Posterior cingulate gyrus (tissue), 11 donors: ENCODE measurements at places on chromosomes 16 and 17.

GRCh38 chr17:59825533-59826322 lies 67.0 kb downstream of the TUBD1 start:
- no peak for DNase-seq

DNA sequence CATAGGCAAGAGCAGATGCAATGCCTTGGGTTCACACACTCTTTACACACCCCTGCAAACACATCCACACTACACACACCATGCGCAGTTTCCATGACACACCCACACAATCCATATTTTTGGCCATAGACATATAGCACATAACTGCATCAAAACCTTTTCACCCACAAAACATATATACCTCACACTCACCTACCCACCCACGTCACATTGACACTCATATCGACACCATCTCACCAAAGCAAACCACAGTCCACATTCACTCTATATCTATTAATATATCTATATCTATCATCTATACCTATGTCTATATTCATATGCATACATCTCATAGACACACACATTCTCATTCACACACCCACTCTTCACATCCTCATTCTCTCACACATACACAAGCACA lies 246.9 kb downstream of the SHISA9 start:
- no peak for DNase-seq

DNA sequence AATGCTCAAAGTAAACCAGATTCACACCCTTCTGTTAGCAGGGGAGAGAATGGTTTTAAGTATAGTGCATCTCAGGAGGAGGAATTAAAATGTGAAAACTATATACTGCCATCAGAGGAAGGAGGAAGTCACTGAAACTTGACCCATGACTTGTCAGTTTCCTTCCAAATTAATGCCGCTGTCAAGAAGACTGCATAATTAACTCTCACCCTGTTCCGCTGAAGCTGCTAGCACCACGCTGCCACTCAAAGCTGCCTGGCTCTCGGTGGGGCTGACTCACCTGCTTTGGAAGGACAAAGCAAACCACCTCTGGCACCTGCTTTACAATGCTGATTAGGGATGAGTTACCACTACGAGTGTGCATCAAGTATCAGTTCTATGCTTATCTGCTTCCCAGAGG lies 37.8 kb upstream of the ULK2 start:
- DNase-seq, result no peak

- peak; percentile 77 for DNase-seq
These were observed 23.4 kb upstream of the SREBF1 start for GRCh38 chr17:17859909-17860765.

GRCh38 chr17:82333279-82334171 lies at the start of gene SECTM1:
Gene SECTM1, minus strand, starts transcription at chr17:82333766. Its CDS starts 6,526 bp downstream, at chr17:82327240.
- no peak for DNase-seq

GRCh38 chr16:69328854-69329316 lies 1.5 kb downstream of the PDF start:
- no peak for DNase-seq

GRCh38 chr16:77993111-77993985 lies 29.0 kb upstream of the CLEC3A start:
- no peak for DNase-seq

DNA sequence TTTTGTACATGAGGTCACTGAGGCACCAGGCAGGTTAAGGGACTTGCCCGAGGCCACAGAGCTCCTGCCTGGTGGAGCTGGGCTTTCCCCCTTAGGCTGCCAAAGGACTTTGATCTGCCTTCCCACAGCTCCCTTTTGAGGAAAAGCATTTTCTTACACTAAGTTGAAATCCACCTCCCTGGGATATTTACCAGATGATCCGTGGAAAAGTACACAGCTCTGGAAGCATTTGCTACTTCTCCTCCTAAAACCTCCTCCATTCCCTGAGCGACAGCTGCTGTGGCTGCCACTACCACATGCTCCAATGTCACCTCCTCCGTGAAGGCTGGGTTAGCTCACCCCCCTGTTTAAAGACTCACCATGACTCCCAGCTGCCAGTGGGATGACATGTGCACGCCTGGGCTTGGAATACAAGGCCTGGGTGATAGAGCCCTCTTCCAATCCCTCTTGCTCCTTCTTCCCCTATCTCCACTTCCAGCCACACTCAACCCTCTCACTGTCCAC lies 1.2 kb upstream of the MPRIP start:
- DNase-seq, result peak; percentile 67

- peak; percentile 79 for DNase-seq
These were observed 620 bp downstream of the SAMD14 start for GRCh38 chr17:50129353-50129727.

DNA sequence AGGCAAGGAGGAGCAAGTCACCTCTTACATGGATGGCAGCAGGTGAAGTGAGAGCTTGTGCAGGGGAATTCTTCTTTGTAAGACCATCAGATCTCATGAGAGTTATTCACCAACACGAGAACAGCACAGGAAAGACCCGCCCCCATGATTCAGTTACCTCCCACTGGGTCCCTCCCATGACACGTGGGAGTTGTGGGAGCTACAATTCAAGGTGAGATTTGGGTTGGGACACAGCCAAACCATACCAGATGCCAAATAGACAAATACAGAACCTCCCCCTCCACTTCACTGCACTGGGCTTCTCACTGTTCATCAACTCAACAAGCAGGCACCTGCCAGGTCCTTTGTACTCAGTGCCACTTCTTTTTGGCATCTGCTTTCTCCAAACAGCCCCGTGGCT lies 100.2 kb downstream of the WSCD1 start:
- no peak for DNase-seq

- no peak for DNase-seq
These were observed 41.4 kb downstream of the CMIP start for GRCh38 chr16:81485824-81486539.

DNA sequence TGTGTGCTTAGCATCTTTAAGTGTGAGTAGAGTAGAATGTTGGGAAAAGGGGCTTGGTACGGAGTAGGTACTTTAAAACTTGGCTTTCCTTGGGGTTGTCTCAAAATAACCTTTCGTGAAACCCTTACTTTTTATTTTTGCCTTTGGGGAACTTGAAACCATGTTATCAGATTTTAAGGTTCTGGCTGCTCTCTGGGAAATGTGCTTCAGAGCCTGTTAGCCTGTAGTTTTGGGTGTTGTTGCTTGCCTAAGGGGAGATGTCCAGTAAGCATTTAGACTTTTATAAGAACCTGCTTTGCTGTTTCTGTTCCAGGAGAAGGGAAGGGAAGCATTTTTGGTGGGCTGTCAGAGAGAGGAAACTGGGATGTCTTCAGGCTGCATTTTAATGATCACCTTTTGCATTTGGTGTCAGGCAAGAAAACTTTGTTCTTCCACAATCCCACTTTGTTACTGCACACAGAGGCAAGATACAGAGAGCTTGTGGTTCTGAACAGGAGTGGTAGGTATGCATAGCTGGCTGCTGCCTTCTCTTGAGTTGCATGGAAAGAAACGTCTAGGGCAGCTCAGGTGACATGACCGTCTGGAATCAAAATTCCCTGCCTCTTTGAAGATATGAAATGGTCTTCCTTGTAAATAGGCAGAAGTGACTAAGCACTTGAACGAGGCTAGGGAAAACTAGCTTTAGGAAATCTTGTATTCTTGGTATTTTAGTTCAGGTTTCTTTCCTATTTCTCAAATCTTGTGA lies 1.7 kb downstream of the RABEP1 start:
- DNase-seq, result no peak

DNA sequence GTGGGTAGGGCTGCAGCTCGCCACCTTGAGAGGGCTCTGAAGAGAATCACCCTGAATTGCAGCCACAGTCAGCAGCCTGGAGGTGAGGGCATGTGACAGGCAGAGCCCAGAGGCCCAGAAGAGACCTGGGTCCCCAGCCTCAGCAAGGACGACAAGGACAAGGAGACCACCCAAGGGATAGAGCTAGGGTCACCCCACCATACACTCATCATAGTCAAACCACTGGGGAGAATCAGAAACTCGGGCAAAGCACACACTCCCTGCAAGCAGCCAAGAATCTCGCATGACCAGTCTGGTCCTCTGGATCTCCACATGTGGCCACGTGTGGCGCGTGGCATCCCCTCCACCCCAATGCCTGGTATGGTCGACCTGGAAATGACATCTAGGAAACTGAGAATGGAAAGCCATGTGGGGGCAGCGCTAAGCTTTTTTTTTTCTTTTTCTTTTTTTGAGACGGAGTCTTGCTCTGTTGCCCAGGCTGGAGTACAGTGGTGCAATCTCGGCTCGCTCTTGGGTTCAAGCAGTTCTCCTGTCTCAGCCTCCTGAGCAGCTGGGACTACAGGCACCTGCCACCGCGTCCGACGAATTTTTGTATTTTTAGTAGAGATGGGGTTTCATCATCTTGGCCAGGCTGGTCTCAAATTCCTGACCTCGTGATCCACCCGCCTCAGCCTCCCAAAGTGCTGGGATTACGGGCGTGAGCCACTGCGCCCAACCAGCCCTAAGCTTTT lies 4.6 kb upstream of the SPHK1 start:
- DNase-seq, result no peak

DNA sequence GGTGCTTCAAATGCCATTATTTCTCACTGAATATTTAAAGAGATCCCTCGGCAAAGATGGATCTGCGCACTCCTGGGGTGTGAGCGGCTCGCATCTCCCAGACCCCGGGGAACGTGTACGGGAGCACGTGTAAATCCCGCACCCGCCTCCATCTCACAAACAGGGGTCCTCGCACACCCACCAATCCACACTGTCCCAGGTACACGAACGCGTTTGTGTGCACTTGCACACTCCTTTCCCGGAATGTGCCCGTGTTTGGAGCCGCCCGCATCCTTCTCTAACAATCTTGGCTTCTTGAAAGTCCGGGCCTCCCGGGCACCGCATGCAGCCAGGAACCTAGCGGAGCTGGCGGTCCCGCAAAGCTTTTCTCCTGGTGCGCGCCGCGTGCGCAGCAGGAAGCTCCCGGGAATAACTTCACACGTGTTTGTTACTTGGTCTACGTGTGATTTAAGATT lies 2.5 kb upstream of the SALL1 start:
- no peak for DNase-seq

DNA sequence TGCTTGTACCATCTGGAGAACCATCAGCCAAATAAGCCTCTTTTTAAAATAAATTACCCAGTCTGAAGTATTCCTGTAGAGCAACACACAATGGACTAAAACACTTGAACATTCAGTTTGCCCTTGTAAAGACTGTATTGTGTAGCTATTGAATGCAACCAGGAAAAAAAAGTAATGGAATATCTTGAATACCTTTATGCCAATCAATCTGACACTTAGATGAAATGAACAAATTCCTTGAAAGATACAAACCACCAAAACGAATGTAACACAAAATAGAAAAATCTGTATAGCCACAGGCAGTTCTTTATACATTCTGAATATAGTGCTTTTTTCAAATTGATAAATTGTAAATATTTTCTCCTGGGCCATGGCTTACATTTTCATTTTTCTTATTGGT lies 63.3 kb upstream of the KCNJ16 start:
- DNase-seq, result no peak

DNA sequence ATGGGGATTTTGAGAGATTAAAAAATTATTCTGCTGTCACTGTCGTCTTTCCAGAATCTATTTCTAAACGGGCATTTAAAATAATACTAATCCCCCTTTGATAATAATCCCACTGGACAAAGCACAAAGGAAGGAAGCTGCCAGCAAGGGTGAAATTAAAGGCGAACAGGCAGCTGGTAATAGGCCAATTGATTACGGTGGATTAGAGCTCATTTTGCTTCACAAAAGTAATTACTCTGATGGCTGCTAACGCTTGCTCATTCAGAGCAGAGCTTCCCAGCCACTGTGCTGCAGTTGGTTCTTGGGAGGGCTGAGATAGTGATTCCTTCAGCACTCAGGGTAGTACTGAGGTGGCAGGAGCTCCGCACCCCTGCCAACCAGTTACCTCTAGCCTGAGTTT lies 205.7 kb downstream of the SNX29 start:
- no peak for DNase-seq

- DNase-seq, result no peak
These were observed 61.0 kb downstream of the TNRC6C start for GRCh38 chr17:78019367-78019975.

GRCh38 chr17:42275527-42276358 lies 448 bp downstream of the STAT5B start:
- no peak for DNase-seq

DNA sequence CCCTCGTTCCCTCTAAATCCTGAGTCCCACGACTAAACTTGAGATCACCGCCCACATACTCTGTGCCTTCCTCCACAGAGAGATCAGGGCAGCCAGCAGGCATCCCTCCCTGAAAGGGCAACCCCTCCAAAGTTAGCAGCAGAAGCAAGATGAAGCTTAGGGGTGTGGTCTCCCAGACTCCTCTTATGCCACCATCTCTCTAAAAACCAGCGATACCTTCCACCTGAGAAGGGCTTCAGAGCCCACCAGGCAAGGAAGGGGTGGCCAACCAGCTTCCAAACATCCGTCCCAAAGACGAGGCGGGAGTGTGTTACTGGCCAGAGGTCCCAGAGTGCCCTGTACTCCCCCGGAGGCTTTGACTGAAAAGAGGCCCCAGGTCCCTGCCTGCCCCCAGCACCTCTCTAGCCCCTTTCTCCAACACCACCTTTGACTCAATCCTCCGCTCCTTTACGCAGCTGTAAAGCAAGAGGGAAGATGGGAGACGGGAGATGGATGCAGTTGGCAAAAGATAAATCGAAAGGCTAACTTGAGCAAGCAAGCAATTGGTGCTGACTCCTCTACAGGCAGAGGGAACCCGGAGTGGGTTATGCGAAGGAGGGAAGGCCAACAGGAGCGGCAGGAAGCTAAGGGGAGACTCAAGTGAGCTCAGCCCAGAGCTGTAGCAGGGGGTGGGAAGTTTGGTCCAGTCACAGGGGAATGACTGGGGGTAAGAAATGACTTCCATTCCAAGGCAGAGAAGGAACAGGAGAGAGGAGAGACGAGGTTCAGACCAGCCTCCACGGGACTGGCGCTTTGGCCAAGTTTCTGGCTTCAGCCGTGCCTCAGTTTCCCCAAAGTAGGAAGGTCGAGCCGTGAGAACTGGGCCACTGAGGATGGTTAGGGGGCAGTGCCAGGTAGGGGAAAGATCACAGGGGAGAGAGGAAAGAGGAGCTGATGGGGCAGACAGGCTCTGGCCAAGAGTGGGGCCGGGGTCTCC lies 1.0 kb downstream of the ST3GAL2 start:
- peak; percentile 76 for DNase-seq

- DNase-seq, result no peak
These were observed 169.7 kb upstream of the CDH5 start for GRCh38 chr16:66196770-66197169.

- no peak for DNase-seq
These were observed 413.4 kb downstream of the KCNJ2 start for GRCh38 chr17:70582777-70583176.

DNA sequence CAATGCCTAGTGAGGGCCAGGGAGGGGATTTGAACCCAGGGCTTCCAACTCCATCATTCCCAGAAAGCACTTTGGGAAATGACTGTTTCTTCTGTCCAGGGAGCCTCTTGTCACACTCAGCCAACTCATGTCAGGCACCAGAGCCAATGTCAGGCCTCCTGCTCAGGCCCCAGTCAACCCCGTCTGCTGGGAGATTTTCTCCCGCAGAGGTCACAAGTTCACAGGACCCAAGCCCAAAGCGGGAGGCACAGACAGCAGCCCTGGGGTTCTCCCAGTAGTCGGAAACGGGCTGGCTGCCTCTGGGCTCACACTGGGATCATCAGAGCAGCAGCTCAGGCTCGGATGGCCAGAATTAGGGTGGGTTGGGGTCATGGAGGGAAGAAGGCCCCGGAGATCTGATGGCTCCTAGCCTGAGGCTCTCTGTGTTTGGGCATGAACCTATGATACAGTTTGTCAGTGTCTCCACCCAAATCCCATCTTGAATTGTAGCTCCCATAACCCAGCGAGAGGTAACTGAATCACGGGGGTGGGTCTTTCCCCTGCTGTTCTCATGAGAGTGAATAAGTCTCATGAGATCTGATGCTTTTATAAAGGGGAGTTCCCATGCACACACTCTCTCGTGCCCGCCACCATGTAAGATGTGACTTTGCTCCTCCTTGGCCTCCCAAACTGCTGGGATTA lies 255.5 kb downstream of the PARN start:
- DNase-seq, result no peak
